ENCODE measurements at places on chromosomes 1 and 21. TPM values are rescaled to one million over a fixed set of nuclear protein-coding genes. Genes with fewer than 3 reads are reported as not detected.

DNA sequence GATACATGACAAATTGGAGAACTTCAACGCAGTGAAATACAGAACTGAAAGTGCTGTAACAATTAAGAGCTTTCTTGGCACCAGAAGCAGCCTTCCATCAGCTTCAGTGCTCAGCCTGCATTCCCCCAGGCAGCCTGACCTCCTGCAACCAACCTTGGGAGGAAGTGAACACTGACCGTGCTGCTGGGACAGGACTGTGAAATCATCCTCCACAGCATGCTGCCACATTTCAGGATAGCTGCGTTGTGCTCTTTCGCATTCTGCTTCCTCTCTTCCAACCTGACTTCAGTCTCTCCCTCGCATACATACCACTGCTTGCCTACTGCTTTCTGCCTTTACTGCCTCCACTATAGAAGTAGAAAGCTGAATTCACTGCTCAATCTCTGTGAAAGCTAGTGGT is 388.6 kb downstream of the RWDD3 start:
- DNase-seq: no peak

DNA sequence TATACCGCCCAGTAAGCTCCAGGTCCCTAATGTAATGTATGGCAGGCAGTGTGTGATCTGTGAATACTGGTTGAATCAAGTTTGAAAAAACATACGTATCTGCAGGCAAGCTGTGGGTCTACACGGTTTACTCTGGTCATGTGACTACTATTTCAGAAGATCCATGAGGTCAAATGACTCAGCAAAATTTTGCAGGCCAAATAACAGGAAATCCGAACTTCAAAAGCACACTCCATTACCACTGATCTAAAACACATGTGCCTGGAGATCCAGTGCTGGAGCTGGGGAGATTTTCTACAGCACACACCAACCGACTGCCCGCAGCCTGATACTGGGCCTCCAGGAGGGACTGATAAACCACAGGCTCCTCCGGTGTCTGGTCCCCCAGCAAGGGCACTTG is 64.5 kb upstream of the SLC44A3 start:
- no peak for DNase-seq

- DNase-seq: no peak
Observed at GRCh38 chr1:165974598-165975131, 147.3 kb downstream of the UCK2 start.

DNA sequence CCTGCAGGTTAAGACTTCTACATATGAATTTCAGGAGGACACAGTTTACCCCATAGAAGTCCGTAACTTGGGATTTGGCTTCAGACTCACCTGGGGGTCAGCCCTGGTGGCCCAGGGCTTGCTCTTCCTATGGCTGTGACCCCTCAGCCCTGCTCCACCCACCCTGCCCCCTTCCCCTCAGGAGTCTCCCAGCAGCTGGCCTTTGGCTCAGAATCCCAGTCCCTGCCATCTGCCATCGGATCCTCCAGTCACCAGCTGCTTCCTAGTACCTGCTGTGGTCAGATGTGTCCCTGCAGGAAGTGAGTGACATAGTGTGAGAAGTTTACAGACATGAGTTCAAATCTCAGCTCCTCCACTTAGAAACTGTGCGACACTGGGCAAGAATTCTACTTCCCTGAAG is 332.6 kb downstream of the NPHP4 start:
- DNase-seq: no peak

- DNase-seq: no peak
Observed at GRCh38 chr1:10399444-10399941, 629 bp downstream of the PGD start.

DNA sequence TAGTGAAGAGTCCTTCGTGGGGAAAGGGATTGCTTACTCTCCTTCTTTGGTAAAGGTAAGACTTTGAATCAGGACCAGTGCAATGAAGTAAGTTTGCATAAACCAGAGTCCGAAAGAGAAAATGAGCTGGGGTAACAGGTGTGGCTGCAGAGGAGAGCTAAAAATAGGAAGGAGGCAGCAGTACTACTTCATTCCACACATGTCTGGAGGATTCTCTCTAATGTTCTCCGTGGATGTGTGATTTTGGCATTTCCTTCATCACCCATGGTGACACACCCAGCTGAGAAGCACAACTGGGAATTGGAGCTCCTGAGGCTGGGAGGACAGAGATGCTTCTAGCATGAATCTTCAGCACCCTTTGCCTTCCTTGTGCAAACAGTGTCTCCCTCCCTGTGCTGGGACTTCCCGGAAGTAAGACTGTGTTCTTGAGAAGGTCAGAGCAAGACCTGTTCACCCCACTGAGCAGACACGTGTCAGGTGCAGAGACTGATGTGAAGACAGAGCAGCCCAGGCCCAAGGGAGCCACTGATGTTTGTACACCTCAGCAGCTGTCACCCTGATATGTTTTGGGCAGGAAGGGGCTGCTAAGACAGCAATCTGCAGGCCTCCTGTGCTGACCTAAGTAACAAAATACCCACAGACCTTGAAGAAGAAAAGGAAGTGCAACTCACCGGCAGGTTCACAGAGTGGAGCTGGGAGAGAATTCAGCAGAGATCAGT is 13.3 kb downstream of the FCRL1 start:
- DNase-seq: peak; percentile 36

DNA sequence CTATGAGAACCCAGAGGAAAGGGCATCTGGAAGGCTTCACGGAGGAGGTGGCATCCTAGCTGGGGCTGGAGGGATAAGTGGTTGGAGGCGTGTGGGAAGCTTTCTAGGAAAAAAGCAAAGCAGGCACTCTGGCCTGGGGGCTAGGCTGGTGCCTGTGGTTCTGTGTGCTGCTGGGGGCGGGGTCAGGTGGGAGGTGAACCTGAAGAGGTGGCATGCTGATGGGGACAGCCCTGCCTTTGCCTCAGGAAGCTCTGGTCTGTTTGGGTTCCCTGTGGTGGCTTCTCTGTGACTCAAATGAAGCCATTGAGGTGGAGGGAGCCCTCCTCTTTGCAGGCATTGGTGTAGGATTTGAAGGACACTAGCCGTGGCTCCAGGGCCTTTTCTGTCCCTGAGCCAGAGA is 221.6 kb upstream of the POU3F1 start:
- no peak for DNase-seq

- no peak for DNase-seq
Observed at GRCh38 chr21:35280231-35280630, 231.1 kb upstream of the RUNX1 start.

DNA sequence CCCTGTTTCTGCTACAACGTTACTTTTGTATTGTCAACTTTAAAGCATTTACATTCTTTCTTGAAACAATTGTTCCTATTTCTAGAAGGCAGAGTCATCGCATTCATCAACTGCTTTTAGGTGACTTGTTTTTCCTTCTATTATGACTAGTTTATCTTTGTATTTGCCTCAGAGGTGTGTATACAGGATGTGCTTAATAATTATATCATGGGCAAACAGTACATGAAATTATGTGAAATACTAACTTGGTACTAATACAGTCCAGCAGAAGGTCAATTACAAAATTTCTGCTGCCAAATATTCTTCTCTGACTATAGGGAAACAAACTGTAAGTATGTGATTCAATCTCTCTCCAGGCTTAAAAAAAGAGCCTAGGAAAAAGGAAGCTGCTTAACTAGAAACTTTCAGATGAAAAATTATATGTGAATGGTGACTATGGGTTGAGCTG is 101.6 kb downstream of the C4BPA start:
- DNase-seq: no peak

DNA sequence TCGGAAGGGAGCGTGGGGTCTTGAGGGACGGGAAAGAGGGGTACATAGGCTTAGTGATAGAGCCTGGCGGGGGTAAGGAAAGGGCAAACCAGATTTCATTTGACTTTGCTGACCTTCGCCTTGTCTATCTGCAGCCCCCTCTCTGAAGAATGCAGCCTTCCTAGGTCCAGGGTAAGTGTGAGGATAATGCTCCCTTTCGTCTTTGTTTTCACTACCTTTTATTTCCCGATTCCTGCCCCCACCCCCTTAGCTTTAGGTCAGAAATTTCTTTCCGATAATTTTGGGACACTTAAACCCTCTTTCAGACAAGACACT is 396 bp downstream of the ATP5PB start:
- no peak for DNase-seq

DNA sequence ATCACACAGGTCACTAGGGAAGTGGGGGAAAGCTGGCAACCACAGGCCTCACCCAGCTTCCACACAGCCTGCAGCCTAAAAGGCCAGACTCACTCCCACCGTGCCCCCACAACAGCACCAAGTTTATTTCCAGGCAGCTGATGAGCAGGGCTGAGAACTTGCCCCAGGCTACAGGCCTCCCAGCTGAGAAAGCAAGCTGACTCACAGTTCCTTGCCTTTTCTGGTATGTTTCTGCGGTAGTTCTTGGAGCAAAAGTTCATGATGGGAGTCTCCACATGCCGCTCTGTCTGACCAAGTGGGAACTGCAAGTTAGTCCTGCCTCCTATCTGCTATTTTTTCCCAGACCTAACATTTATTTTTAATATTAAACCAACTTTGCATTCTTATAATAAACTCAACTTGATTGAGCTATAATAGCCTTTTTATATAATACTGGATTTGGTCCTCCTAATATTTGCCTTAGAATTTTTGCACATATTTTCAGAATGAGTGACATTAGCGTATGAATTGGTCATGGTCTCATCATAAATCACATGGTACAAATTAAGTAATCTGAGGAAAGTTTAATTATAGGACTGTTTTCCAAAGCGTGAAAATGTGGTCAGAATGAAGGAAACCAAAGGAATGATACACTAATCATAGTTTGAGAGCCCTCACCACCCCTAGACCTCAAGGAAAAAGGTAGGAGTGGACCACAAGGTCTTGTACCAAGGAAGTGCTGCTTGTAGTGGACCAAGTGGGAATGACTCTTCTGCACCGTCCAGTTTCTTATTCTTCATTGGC is 30.7 kb downstream of the RPAP2 start:
- no peak for DNase-seq

GRCh38 chr21:46468108-46468774 is 9.6 kb downstream of the DIP2A start:
- DNase-seq: no peak

GRCh38 chr1:145977486-145978470 is 13.3 kb downstream of the POLR3GL start:
- DNase-seq: no peak

- DNase-seq: no peak
Observed at GRCh38 chr1:109864047-109864822, 46.4 kb upstream of the CSF1 start.

GRCh38 chr1:17080880-17081279 is 27.0 kb upstream of the SDHB start:
- no peak for DNase-seq

DNA sequence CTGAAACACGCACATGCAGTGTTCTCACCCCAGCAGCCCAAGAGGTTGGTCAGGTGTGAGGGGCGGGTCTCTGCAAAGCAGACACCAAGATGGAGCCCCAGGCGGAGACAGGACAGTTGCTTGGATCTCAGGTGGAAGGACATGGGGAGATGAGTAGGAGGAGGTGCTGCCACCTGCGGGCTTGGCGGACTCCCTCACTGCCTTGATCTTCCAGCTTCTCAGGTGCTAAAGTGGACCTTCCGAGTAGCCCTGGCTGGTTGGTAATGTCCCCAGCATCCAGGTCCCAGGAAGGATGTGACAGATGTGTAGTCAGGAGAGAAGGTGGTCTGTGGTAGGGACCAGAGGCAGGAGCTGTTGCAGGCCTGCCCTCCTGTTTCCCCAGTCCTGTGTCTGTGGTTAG is 114.1 kb downstream of the AJAP1 start:
- no peak for DNase-seq

The MYOM3 gene
- 1.9 TPM for total RNA-seq

The ALX3 gene
- total RNA-seq: not detected

The FCGR1A gene
- total RNA-seq: 0.59 TPM

The TNN gene
- 2.5 TPM for total RNA-seq

The RGS1 gene
- total RNA-seq: 69.6 TPM

The OR2M3 gene
- total RNA-seq: not detected

The PDZK1IP1 gene
- total RNA-seq: 122 TPM

The CGN gene
- 71.0 TPM for total RNA-seq

The TP53BP2 gene
- 32.4 TPM for total RNA-seq

All from lower leg skin (tissue), 4 donors.